ENCODE measurements at places on chromosomes 5 and 9.

- DNase-seq: no peak
Measured at GRCh38 chr5:315488-316209, 5.9 kb upstream of the AHRR start.

- DNase-seq: no peak
Measured at GRCh38 chr9:131995382-131995781, 84.3 kb downstream of the MED27 start.

GRCh38 chr9:120197605-120198004 lies 382.4 kb downstream of the CDK5RAP2 start:
- DNase-seq: no peak

- no peak for DNase-seq
Measured at GRCh38 chr9:22056402-22056801, 47.3 kb upstream of the CDKN2B start.

DNA sequence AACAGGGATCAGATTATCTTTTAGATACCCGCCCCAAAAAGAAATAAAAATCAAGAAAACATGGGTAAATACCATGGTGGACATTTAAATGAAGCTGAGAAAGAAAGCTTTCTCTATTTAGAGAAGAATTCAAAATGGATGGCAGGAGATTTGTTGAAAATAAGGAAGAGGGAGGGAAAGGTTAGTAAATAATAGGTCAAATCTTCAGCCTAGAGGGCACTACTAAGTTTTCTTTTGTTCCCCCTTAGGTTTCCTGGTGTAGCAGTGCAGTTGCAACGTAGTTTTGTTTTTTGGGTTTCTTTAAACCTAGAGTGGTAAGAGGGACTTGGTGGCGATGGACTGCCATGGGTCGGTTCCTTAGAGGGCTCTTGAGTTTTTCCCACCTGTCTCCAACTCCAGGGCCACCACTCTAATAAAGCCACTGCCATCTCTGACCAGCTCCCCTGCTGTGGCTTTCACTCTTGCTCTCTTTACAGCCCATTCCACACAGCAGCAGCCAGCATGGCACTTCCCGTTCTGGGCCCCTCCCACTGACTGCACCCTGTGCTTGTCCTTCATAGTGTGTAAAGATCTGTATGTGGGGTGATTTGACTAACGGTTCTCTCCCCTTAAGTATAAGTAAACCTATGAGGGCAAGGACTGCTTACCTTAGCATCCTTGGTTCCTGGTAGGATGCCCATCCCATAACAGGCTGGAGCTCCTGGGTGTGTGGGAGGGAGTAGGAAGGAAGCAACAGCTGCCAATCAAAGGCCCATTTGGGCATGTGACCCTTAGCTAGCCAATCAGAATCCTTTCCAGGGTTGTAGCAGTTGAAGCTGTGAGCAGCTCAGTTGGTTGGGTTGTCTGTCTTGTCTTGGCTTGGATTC lies 118.3 kb downstream of the SLC1A3 start:
- peak; percentile 7 for DNase-seq

- DNase-seq: no peak
Measured at GRCh38 chr5:40206030-40206429, 473.7 kb upstream of the PTGER4 start.

DNA sequence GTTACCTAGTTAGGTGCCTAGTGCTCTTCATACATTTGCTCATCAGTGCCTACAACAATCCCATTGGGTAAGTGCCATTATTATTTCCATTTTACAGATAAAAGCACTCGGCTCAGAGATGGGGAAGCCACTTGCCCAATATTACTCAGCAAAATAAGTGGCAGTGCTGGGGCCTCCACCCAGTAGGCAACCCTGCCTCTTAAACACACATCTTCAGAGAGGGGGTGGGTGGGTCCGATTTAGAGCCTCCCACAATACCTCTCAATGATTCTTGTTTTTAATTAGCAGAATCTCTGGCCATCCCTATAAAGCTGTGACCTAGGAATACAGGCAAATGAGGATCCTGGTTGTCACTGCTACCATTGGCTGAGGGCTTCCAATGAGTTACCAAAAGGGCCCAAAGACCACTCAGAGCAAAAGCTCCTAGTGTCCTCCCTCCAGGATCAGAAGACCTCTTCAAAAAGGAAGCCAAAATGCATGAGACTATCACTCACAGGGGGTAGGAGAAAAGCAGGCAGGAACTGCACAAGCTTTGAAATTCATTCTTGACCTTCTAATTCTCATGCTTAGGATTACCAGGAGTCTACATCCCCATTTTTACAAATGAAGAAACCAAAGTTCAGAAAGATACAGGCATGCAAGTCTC lies 36.1 kb upstream of the UBE2D2 start:
- DNase-seq: no peak

- DNase-seq: no peak
Measured at GRCh38 chr5:143887903-143888665, 76.1 kb downstream of the HMHB1 start.

GRCh38 chr9:94649100-94649819 lies 9.9 kb upstream of the FBP1 start:
- DNase-seq: no peak

GRCh38 chr9:87793292-87793691 lies 67.4 kb downstream of the CTSL start:
- no peak for DNase-seq

- DNase-seq: no peak
Measured at GRCh38 chr9:99360026-99360425, 137.9 kb downstream of the SEC61B start.

DNA sequence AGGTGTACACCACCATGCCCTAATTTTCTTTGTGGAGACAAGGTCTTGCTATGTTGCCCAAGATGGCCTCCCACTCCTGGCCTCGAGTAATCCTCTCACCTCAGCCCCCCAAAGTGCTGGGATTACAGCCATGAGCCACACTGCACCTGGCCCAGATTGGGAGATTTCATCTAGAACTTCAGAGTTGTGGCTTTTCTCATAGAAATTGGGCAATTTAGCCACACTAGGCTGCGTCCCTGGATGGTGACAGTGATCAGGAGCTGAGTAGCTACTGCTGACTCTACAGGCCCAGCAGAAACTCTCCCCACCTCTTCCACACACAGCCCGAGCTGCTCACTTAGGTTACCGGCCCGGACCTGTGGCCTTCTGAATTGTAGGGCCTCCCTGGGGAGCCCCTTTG lies 7.7 kb downstream of the PFN3 start:
- no peak for DNase-seq

- DNase-seq: no peak
Measured at GRCh38 chr5:124581738-124582560, 164.5 kb downstream of the ZNF608 start.

Data from CD4-positive, alpha-beta T cell (primary cell).